ENCODE measurements at places on chromosomes 6 and 20.

DNA sequence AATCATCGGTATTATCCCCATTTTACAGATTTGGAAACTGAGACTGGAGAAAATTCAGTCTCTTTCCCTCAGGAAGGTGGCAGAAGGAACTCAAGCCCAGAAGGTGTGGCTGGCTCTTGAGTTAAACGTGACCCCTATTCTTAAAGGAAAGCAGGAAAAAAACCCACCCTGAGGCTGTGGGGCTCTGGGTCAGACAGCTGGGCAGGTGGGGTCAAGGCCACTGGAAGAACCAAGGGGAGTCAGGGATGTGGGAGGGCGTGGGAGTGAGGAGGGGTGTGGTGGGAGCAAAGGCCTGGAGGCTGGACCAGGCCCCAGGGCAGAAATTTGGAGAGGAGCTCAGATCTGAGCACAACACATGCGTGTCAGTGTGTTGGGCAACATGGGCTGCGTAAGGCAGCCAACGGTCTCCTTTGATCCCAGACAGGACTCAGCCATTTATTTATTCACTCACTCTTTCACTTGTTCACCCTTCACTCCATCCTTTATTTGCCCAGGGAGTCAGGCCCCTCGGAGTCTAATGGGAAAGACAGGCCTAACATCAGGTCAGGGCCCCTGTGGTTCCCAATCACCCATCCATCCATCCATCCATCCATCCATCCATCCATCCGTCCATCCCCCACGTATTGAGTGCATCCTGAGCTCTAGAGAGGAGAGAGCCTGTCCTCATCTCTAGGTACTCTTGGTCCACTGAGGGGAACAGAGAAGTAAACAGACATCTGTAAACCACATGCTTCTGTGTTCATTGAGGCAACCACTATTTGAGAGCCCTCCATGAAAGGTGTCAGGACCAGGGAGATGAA is 165.0 kb downstream of the VEGFA start:
- DNase-seq = no peak

GRCh38 chr6:160395187-160395586 is 47.0 kb downstream of the SLC22A3 start:
- no peak for DNase-seq

GRCh38 chr6:137846772-137847313 is 20.2 kb upstream of the TNFAIP3 start:
- peak; percentile 58 for DNase-seq

- DNase-seq = peak; percentile 66
Measured at GRCh38 chr6:11975353-11975977, 36.6 kb upstream of the HIVEP1 start.

All from GM06990 (cell line).